ENCODE measurements at places on chromosomes 2 and 18.

DNA sequence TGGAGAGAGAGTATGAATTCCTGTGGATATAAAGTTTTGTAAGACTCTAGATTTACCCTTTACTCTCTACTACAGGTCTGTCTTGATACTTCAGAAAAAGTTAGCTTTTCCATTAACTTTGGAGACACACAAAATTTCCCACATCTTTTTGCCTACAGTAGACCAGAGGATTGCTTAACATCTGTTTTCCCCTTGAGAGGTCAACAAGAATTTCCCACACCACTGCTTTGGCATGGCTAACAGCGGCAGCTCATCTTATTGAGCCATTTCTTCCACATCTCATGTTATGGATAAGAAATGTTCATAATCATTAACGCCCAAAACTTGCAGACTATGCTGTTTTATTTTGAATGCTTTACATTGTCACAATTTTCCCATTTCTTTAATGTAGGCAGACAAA, 273.6 kb upstream of the RGPD4 start:
- no peak for ATAC-seq

- ATAC-seq, result no peak
These were observed 94.4 kb upstream of the SATB2 start for GRCh38 chr2:199552141-199552540.

- no peak for ATAC-seq
These were observed 498.9 kb upstream of the NETO1 start for GRCh38 chr18:73366713-73367112.

- ATAC-seq, result no peak
These were observed 347.7 kb downstream of the KIAA1328 start for GRCh38 chr18:37176621-37176934.

DNA sequence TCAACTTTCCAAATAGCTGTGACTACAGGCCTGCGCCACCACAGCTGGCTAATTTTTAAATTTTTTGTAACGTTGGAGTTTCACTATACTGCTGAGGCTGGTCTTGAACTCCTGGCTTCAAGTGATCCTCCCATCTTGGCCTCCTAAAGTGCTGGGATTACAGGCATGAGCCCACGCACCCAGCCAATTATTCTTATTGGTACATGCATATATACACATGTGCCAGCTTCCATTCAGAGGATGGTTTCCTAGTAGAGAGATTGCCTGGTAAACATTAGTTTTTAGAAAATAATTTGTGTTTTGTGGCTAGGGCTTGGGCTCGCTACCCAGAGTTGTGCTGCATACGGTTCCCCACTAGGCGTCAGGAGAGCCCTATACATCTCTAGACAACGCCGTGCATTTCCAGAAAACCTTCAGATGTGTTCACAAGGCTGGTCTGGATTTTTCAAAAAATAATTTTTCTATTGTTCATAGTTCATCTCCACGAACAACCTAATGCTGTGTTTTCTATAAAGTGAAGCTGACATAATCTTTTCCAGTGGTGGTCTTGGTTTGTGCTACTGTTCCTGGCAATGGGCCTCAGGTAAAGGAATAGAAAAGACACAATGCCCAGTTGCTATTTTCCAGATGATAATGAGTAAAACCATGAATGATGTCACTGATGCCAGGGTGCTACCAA, 14.6 kb upstream of the AFG3L2 start:
- ATAC-seq, result peak; percentile 69

GRCh38 chr2:201122276-201122675, 6.3 kb downstream of the CFLAR start:
- no peak for ATAC-seq

GRCh38 chr2:161076936-161077335, 83.3 kb upstream of the TANK start:
- ATAC-seq, result no peak

- ATAC-seq, result no peak
These were observed 797 bp downstream of the TXNL4A start for GRCh38 chr18:79987566-79987965.

- ATAC-seq, result no peak
These were observed 99.2 kb downstream of the SESTD1 start for GRCh38 chr2:179165356-179166000.

- ATAC-seq, result no peak
These were observed 137.6 kb upstream of the BCL2L11 start for GRCh38 chr2:110983133-110983532.

GRCh38 chr2:168147830-168148794, 99.3 kb downstream of the STK39 start:
- ATAC-seq, result no peak

GRCh38 chr2:197270601-197271000, 40.0 kb downstream of the ANKRD44 start:
- ATAC-seq, result no peak

GRCh38 chr2:9463698-9464034, 10.7 kb upstream of the IAH1 start:
- peak; percentile 67 for ATAC-seq

- no peak for ATAC-seq
These were observed 148.2 kb downstream of the CERS6 start for GRCh38 chr2:168604252-168604651.

GRCh38 chr2:117686699-117687098, 127.8 kb upstream of the DDX18 start:
- no peak for ATAC-seq

- no peak for ATAC-seq
These were observed 67.2 kb downstream of the KCTD1 start for GRCh38 chr18:26480897-26481795.

GRCh38 chr2:44286119-44286883, 11.0 kb downstream of the SLC3A1 start:
- no peak for ATAC-seq

DNA sequence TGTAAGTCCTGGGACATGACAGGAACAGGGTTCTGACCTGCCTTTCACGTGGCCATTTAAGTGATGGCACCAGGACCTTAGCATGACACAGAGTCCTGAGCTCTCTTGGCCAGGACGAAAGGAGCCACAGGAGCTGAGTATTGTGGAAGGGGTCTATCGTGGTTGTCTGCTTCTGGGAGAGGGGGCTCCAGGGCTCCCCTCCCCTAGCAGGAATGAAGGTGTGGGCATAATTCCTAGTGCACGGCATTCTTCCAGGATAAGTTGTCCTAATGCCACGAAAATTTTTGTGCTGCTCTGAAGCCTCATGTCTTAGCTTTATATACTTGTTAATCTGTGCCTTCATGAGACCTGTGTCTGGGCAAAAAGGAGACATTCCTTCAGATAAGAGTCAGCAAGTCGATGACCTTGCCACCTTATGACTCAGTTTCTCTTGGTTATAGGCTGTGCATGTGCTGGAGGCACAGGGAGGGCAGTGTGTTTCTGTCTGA, 17.1 kb downstream of the GATA6 start:
- ATAC-seq, result no peak

- ATAC-seq, result no peak
These were observed 52.2 kb downstream of the EIF5B start for GRCh38 chr2:99389371-99389770.
